ENCODE measurements at places on chromosomes 1 and 21. TPM values are rescaled to one million over a fixed set of nuclear protein-coding genes. Genes with fewer than 3 reads are reported as not detected.

The CD1D gene
- total RNA-seq, result 5.3 TPM

- peak; percentile 37 for DNase-seq
Observed at GRCh38 chr1:180881806-180882509, 30.7 kb upstream of the KIAA1614 start.

- peak; percentile 47 for DNase-seq
Observed at GRCh38 chr1:6580593-6581409, 1.0 kb downstream of the ZBTB48 start.

GRCh38 chr21:36338975-36339374, 19.0 kb downstream of the MORC3 start:
- DNase-seq, result no peak

GRCh38 chr21:42028766-42029425, 18.7 kb upstream of the ZBTB21 start:
- no peak for DNase-seq

GRCh38 chr1:168112673-168113305, 23.9 kb downstream of the GPR161 start:
- DNase-seq, result no peak

The SLAMF6 gene
- total RNA-seq, result 64.9 TPM

GRCh38 chr1:203649551-203649998, 22.9 kb downstream of the ATP2B4 start:
- DNase-seq, result peak; percentile 43

- DNase-seq, result no peak
Observed at GRCh38 chr21:14488672-14489204, 57.4 kb downstream of the SAMSN1 start.

GRCh38 chr1:208834381-208835096, 590.4 kb upstream of the PLXNA2 start:
- no peak for DNase-seq

The PROX1 gene
- total RNA-seq, result 3.8 TPM

DNA sequence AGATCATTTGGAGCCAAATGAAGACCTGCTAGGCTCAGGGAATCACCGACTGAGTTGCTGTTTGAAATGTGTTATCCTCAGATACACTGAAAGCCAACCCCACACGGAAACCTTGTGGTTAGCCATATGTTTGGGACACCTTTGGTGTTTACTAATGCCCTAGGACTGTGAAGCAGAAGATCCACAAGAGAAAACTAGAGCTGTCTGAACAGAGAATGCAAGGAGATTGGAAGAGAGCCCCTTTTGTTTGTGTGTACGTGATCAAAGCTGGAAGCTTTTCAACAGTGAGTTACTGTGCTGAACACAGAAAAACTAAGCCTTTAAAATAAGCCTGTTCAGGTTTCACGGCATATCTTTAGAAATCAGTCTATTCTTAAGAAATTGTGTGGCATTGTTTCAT, 908.2 kb upstream of the ADGRL2 start:
- no peak for DNase-seq

The NFASC gene
- total RNA-seq, result 0.39 TPM

The KRTAP13-2 gene
- total RNA-seq, result not detected

The GIPC2 gene
- not detected for total RNA-seq

GRCh38 chr1:231162297-231162969, 575 bp downstream of the TRIM67 start:
- DNase-seq, result peak; percentile 51

The KRTAP21-2 gene
- not detected for total RNA-seq

- no peak for DNase-seq
Observed at GRCh38 chr1:214432245-214432644, 119.2 kb downstream of the PTPN14 start.

The AADACL4 gene
- not detected for total RNA-seq

The AKR7A3 gene
- 1.6 TPM for total RNA-seq

DNA sequence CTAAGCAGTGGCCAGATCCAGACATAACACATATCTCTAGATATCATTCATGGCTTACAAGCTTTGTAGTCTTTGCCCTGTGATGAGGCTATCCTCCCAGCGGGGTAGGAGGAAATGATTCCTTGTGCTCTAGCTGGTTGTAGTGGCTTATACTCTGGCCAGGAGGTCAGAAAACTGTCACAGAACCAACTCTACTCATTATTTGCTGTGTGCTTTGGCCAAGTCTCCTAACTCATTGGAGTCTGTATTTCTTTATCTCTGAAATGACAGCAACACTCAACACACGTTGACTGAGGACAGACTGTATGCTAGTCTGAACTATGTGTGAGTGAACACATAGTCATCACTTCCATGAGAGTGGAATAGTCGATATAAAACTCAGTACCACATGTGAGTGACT, 116.7 kb upstream of the F3 start:
- no peak for DNase-seq

DNA sequence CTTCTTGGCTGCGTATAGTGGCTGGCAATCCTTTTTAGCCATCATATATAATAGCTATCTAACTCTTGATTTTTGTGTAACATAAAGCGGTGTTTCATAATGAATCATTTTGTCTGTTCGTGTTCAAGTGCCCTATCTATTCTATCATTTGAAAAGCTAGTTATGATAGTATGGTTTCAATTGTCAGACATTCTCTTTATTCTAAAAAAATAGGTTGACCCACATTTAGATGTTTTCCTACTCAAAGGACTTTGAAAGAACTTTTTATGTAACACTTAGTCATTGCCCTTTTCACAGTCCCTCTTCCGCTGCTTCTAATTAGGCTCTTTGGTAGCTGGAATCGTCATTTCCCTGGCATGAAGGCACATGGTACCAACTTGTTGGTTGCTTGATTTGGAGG, 272.2 kb upstream of the B3GALT2 start:
- DNase-seq, result no peak

GRCh38 chr1:202144402-202145067, at the start of gene ARL8A:
TSS of gene ARL8A (minus strand) at chr1:202144737. CDS start at chr1:202144572, 165 bp downstream.
- peak; percentile 78 for DNase-seq

- DNase-seq, result no peak
Observed at GRCh38 chr1:62457955-62458354, 21.1 kb downstream of the USP1 start.

DNA sequence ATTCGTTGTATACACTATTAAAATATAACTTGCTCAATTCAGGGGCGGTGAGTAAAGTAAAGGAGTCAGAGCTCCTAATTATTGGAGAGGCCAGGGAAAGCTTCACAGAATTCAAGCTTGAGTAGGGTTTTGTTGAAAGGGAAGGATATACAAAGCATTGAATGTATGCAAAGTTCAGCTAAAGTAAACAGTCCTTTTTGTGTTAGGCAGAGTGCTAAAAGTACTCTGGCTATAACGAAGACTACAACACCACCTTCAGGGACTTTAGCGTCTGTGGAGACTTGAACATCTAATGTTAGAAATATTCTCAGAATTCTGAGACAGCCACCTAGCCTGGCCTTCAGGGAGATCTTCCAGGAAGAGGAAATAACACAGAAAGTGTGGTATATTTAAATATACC, 1.1 kb downstream of the FALEC start:
- peak; percentile 53 for DNase-seq

DNA sequence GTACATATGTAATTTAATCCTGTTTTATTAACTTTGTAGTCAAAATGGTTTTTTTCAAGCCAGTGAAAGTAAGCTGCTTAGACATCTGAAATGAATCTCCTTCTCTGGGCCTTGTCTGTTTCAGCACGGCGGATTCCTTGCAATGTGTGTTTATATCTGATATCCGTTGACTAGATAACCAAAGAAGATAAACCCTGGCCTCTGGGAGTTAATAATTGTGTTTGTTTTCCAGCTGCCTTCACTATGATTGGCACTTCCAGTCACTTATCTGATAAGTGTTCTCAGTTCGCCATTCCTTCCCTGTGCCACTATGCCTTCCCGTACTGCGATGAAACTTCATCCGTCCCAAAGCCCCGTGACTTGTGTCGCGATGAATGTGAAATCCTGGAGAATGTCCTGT, 63.5 kb upstream of the UBE2U start:
- no peak for DNase-seq

The HPCA gene
- total RNA-seq, result not detected

DNA sequence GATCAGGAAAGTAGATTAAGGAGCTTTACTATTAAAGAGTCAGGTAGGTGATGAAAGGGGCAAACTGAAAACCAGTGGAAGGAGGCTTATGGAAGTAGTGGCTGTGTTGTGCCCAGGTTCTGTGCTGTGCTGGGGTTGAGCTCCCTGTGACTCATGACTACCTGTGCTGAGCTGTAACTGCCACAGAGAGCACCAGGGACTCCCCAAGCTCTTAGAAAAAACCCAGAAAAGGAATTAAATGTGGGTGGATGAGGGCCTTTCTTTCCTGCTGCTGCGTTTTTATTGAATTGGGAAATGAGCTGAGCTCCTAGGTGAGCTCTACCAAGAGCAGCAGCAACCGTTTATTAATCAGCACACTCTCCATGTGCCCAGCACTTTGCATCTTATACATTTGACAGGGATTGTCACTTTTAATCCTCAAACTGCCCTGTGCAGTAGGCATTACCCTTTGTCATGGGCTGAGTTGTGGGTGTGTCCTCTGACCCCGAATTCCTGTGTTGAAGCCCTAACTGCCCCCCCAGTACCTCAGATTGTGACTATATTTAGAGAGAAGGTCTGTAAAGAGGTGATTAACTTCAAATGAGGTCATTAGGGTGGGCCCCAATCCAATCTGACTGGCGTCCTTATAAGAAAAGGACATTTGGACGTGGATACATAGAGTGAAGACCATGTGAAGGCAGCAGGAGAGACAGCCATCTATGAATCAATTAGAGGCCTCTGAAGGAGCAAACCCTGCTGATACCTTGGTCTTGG, 65.4 kb downstream of the AK4 start:
- no peak for DNase-seq

GRCh38 chr1:5974631-5975030, 17.6 kb downstream of the NPHP4 start:
- no peak for DNase-seq

DNA sequence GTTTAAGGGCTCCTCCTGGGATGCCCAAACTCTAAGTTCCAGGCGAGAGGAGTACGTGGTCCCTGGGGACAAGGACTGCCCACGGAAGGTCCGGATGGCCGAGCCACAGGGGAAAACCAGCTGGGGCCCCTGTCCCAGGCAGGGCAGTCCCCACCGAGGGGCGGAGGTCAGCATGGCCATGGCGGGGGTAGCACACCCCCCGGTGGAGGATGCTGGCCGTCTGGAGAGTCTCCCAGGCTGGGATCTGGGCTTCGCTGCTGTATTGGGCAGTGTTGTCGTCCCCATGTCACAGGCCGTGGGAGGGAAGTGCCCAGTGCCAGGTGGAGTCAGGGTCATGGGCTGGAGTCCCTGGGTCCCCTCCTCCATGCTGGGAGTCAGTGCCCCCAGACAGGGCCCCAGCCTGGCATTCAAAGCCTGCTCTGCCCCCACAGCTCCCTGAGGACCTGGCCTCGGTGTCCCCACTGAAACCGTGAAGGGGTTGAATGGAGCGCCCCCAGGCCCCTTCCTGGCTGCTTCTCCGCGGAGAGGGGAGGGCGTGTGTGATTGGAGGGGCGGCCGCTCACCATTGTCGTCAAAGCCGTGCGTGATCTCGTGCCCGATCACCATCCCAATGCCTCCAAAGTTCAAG, 6.8 kb downstream of the PRXL2B start:
- DNase-seq, result no peak

DNA sequence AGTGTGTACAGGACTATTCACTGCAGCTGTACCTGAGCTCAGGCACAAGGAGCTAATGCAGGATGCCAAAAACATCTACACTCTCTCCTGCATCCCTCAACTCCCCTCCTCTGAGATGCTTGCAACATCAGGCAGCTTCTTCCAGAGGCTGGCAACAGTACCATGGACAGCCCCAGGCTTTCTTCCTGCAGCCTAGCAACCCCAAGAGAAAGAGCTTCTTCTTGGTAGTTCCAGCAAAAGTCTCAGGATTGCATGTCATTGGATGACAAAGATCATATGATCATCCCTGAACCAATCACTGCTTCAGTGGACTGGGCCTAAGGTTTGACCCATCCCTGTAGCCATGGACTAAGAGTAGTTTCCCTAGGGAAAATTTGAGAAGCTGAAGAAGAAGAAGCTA, 46.7 kb downstream of the CAMK2N1 start:
- DNase-seq, result no peak

DNA sequence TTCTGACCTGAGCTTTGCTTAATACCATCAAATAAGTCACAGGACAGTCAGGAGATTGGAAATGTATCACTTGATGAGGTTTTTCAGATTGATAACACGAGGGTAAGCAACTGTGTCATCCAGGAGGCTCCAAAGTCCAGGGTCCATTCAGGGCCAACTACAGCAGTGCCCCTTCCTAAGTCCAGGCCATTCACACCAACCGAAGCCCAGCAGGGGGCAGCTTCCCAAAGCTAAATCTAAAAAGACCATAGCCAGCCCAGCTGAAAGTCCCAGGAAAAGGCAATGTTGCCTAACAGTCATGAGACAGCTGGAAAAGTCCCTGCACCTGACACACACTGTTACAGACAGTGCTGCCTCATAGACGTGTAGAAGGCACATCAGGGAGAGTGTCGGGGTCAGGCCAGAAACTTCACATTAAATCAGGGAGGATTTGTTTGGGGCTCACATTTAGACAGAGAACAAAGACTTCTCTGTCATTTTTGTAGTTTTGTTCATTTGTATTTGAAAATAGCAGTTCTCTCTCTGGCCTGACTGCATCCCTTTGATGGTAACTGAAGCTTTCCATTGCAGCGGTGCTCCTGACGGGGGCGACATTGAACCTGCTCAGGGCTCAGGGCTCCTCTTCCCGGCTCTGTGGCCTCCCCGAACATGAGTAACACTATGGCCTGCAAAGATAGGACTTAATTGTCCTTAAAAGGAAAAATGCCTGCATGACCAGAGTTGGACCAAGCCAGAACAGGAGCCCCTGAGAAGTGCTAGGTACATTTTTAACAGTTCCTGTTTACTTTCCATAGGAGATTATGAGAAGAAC, 200.4 kb downstream of the NRIP1 start:
- DNase-seq, result peak; percentile 41

DNA sequence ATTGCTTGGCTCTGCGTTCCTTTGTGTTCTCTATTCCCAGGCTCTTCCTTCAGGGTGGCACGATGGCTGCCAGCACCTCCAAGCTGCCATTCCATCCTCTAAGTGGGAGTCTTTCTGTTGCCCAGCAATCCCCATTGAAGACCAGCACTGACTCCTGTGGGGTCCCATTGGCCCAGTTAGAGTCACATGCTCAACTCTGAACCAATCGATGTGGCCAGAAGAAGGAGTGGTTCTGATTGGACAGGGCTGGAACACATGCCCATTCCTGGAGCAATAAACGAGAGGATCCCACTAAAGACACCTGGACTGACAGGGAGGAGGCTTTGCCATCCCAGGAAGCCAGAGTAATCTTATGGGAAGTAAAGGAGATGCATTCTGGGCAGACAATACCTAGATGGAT, 97.2 kb upstream of the IGSF21 start:
- no peak for DNase-seq

DNA sequence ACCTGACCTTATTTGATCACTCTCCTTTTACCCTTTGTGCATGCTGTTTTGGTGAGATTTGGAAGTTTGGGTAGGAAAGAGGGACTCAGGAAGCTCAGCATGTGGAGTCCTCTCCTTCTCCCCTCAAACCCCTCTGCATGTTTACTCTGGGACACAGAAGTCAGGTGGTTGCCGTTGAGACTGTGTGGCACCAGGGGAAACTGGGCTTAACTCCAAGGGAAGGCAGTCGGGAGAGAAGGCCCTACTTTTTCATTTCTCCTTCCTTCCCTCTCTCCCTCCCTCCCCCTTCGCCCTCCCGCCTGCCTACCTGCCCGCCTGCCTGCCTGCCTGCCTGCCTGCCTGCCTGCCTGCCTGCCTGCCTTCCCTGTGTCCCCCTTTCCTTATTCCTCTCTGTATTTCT, 34.8 kb upstream of the TTC22 start:
- DNase-seq, result no peak

Measured in B cell (primary cell).